ENCODE measurements at places on chromosomes 12 and 14.

GRCh38 chr12:115210533-115211252 is 526.7 kb upstream of the TBX3 start:
- no peak for DNase-seq

- no peak for DNase-seq
These were observed 190.1 kb upstream of the FOXG1 start for GRCh38 chr14:28576523-28576922.

DNA sequence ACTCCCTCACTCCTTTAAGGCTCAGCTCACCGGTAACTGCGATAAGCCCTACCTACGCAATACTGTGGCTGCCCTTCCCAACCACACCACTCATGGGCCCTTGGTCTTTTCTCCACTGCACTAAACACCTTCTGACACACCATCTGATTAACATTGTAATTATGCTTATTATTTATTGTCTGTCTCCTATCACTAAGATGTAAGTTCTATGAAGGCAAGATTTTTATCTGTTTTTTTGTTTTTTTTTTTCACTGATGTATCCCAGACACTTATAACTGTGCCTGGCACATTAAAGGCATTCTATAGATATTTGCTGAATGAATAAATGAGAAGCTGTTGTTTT is 34.2 kb upstream of the PYGL start:
- DNase-seq = no peak

- DNase-seq = no peak
These were observed 16.6 kb downstream of the HIP1R start for GRCh38 chr12:122851820-122852219.

DNA sequence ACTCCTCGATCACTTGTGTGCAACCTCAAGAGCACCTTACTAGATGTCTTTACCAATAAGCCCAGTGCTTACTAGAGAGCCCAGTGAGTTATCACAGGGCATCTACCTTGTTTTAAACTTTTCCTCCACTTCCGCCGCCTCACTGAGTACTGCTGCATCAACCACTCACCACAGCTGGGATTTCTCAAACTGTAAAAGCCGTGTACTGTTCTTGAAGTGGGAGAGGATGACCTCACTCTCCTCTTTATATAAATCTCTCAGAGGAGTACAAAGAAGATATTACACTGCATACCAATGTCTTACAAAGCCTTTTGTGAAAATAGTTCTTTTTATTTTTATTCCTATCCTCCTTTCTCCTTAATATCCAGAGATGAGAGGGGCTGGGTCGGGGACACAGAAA is 94.1 kb downstream of the PLCZ1 start:
- DNase-seq = no peak

GRCh38 chr12:95224202-95225170 is 6.9 kb downstream of the VEZT start:
- DNase-seq = no peak

GRCh38 chr12:99131751-99132199 is 486.7 kb downstream of the APAF1 start:
- no peak for DNase-seq

GRCh38 chr12:26744042-26744626 is 88.9 kb downstream of the ITPR2 start:
- DNase-seq = no peak

DNA sequence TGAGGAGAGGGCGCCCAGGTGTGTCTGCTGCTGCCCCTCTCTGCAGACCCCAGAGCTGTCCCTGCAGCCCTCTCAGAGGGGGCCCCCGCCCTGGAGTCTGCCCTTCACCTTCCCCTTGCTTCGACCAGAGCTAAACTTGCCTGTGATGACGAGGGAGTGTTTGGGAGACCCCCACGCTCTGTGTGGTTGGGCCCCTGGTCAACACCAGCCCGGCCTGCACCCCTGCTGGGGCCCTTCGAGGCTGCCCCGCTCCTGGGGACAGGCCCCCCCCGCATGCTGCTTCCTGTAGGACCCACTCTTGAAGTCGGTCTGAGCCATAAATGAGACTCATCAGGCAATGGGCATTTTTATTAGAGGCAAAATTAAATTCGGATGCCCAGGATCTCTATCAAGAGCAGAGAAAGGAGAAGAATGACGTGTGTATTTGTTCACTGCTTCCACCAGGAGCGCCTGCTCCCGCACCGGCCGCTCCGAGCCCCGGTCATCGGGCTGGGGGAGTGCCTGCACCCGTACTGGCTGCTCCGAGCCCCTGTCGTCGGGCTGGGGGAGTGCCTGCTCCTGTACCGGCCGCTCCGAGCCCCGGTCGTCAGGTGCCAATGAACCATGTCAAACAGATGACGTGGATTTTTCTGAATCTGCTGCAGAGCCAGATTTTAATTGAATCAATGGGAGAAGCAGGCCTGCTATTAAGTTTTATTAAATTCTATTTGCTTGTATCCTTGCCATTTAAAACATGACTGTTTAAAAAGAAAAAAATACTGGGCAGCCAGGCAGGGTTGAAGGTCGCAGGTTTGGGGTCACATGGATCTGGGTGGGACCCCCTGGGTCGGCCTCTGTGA is 47.7 kb downstream of the NOC4L start:
- no peak for DNase-seq

DNA sequence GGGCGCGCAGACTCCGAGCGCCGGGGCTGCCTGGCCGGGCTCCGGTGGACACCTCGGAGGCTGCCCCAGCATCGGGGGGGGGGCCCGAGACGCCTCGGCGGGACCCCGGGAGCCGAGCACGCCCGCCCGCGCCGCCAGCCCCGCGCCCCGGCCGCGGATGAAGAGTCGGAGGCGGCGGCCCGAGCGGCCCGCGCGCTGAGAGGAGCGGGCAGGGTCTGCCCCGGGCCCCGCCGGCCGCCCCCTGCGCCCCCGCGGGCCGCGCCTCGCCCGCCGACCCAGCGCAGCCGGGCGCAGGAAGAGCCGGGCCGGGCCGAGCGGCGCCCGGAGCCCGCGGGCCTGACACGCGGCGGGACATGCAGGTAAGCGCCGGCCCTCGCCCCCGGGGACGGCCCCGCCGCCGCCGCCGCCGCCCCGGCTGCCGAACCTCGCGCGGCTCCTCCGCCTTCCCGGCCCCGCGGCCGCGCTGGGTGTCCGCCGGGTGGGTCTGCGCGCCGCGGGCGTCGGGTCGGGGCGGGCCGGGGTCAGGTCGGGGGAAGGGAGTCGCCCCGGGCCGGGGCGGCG is 63.7 kb downstream of the FBXL14 start:
- no peak for DNase-seq

DNA sequence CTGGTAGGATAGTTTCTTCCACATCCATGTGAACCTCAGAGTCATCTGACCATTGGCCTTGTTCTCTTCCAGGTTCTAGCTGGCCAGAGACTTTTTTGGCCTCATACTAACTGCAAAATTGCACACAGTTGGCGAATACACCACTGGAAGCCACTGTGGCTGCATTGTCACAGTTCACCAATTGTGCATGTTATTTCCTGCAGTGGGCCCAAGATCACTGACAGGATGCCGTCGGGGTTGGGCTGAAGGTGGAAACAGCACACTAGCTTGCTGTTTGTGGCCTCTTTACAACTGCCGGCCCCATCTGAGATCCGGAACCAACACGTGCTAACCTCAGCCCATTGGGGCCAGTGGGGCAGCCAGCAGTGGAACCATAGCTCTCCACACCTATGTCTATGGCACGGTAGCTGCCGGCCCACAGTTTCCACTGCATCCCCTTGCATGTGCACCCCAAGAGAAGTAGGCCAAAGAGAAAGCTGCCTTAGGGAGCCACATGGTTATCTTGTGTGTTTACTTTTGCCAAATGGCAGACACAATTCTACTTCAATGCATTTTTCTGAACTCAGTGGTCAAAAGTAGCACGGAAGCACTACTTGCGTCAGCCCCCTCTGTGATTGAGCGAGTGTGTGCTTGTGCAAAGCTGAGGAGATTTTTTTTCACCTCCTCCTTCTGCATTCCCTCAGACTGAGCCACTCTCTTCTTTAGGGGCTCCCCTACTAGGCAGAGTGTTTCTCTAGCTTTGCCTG is 464.0 kb downstream of the RAD51B start:
- no peak for DNase-seq

- DNase-seq = no peak
These were observed 824 bp downstream of the CCDC177 start for GRCh38 chr14:69573831-69574262.

GRCh38 chr12:128318341-128318740 is 51.4 kb downstream of the TMEM132C start:
- DNase-seq = no peak

DNA sequence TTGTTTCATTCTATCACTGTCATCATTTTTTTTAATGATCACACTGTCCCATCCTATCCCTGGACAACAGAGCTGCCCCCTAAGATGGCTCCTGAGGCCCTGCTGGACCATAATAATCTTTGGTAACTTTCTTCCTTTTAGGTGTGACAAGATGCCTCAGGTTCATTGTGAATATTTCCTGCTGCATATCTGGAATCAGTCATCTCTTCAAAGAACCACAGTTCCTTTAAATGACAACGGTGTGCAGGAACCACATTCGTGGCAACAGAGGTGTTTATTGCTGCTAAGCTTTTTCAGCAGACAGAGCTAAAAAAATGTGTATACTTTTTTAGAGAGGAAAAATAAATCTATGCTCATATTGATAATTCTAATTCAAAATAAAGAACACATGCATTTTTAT is 312.9 kb downstream of the MED13L start:
- no peak for DNase-seq

GRCh38 chr14:38723959-38724358 is 379.1 kb downstream of the SEC23A start:
- DNase-seq = no peak

GRCh38 chr14:52701223-52701622 is 5.8 kb upstream of the PSMC6 start:
- no peak for DNase-seq

DNA sequence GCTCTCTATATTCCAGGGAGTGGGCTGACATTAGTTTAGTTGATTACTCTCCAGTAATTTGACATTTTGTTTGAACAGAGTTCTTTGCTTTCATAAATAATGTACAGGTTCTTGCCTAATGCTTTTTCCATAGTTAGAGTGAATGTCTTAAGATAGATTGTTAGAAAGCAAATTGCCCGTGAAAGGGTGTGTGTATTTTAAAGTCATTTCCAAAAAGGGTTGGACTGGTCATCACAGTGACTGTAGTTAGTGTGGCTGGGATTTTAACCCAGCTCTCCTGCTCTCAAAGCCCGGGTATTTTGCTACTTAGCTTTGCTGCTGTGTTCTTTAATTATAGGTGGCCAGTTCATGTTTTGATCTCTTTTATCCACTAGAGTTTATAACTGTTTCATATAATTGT is 74.2 kb downstream of the DNAH10 start:
- DNase-seq = no peak

DNA sequence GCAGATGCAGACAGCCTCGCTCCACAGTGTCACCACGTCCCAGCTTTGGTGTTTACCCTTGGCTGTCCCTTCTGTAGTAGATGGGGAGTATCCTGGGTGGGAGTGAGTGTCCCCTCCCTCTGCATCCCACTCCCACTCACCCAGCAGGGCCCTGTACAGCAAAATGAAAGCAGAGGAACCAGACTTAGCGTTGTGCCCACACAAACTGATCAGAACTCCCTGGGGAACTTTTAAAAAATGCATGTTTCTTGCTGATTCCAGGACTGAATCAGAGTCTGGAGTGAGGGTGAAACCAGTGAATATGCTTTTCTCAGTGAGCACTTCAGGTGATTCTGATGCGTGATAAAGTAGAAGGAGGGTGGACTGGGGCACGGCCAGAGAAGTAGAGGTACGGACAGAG is 2.9 kb downstream of the ACVRL1 start:
- no peak for DNase-seq

DNA sequence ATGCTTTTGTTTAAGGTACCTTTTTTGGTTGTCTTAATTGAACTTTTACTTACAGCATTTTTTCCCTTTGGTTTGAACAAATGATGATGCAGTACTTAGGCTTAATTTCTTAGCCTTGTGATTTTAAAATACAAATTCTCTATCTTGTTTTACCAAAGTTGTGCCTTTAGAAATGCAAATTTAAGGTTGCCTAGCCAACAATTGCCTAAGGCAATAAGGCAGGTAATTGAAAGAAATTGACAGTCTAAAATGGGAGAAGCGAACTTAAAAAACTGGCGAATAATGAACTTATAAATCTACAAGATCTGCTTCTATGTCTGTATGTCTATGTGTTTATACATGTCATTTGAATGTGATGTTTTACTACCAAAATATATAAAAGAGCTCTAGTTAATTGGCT is 23.6 kb upstream of the CD69 start:
- DNase-seq = no peak

- DNase-seq = no peak
These were observed 7.8 kb downstream of the NEK9 start for GRCh38 chr14:75119056-75119455.

DNA sequence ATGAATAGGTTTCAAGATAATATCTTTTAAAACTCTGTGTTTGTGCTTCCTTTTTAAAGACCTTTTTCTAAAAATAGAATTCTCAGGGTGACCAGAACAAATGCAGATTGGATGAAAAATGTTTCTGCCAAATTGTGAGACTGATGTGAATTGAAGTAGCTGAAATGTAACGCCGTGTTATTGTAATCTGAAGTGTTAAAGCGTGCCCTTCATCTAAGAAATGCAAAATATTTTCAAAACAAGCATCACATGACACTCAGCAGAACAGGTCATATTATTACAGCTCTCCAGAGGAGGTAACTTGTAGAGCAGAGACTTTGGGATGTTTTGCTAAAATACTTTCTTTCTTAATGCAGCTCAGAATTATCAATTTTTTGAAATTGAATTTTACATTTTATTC is 90.0 kb upstream of the PLEKHA5 start:
- DNase-seq = no peak

- no peak for DNase-seq
These were observed 18.6 kb upstream of the RIN3 start for GRCh38 chr14:92495027-92495426.

- no peak for DNase-seq
These were observed 43.6 kb downstream of the PTPRR start for GRCh38 chr12:70876952-70877351.

- DNase-seq = no peak
These were observed 3.2 kb upstream of the RFC5 start for GRCh38 chr12:118013283-118013682.

GRCh38 chr12:125540580-125541204 is 475.5 kb downstream of the AACS start:
- DNase-seq = no peak

DNA sequence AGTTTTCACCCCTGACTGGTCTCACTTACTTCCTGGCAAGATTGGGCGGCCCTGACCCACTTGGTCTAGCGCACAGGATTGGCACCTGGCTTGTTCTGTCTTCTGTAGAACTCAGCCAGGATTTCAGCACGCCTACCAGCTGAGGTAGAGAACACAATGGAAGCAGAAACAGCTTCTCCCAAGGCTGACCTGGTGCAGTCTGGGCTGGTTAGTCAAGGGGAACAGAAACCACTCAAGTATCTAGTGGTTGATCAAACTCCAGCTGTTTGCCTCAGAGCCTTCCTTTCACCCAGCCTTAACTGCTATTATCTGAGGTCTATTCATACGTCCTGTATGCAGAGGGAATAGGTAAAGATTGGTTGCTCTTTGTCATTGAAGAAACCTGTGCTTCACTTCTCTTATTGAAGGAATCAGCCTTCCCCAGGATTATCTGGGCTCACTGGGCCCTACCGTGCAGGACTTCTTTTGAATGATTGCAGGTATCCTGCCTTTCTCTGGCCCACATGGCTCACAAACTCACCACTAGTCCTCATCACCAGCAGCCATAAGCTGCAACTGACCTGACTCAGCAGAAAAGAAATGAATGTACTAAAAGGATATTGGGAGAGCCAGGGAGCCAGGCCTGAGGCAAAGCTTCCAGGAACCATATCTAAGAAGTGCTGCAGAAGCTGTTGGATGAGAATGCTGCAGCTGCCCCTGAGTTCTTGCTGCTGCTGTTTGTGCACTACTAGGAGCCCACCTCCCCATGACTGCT is 2.5 kb upstream of the PLEKHD1 start:
- DNase-seq = no peak

Data from left forelimb (tissue), 1 donor.